ENCODE measurements at places on chromosomes 5 and 9. TPM values are rescaled to one million over a fixed set of nuclear protein-coding genes. Genes with fewer than 3 reads are reported as not detected.

DNA sequence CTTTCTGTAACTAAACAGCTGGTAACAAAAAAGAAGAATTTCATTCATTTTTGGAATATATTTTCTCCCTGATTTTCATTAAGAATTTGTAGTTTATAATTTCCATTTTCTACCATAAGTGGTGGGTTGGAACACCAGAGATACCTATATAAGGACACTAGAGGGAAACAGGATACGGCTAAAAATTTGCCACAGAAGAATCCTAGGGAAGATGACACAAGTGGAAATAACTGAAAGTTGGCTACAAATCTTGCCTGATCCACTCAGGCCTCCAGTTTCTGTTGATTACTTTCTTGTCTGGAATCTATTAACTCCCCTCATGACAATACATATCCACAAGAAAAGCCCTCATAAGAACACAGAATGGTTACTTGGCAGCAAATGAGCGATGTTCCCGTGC, 46.8 kb downstream of the FREM1 start:
- DNase-seq, result no peak

DNA sequence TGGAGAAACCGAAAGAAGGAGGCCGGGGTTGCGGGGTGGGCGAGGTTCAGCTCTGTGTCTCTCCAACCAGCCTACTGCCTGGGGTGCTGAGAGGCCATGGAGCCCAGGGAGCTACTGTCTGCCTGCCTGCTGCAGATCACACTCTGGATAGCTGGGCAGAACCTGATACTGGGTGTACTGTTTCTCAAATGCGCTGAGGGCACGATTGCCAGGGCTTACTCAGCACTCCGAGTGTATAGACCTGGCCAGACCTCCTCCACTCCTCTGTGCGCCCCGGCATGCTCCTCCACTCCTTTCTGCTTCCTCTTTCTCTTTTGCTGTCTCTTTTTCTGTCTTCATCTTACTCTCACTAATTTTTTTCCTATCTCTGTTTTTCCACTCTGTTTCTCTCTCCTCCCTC, 215.1 kb downstream of the PAPPA start:
- no peak for DNase-seq

DNA sequence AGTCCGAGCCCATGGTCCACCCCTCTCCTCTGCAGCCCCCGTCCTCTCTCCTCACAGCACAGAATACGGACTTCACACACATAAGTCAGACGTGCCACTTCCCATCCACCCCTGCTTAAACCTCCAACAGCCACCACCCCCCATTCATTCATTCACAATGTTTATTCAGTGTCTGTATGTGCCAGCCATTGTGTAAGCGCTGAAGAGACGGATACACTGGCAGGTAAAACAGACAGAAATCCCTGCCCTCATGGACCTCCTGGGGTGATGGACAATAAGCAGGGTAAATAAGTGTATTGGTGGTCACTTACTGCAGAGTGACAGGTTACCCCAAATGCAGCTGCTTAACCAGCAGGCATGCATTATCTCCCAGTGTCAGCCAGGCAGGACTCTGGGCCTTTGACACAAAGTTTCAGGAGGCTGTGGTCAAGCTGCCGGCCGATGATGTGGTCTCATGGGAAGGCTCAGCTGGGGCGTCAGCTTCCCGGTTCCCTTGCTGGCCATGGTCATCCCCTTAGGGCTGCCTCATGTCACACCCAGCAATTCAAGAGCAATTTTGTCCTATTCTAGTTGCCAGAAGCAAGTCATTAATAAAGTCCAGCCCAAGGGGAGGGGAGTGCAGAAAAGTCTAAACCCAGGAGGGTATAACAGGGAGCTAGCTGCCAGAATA, 1.8 kb upstream of the PAXX start:
- no peak for DNase-seq

DNA sequence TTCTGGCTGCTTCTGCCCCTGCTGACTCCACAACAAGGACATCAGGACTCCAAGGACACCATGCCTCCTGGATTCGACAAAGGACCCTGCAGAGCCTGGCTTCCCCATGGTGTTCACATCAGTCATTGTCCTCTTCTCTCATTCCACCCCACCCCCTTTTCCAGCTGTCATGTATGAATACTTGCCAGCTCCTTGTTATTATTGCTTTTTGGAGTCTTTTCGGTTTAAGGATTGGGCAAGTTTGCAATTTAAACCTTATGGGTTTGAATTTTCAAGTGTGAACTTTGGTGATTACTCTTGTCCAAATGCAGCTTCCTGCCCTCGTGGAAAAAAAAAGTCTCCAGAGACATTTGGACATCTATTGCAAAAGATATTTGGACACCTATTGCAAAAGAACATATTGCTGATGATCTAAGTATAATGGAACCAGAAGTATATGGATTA, 14.2 kb upstream of the LVRN start:
- no peak for DNase-seq

DNA sequence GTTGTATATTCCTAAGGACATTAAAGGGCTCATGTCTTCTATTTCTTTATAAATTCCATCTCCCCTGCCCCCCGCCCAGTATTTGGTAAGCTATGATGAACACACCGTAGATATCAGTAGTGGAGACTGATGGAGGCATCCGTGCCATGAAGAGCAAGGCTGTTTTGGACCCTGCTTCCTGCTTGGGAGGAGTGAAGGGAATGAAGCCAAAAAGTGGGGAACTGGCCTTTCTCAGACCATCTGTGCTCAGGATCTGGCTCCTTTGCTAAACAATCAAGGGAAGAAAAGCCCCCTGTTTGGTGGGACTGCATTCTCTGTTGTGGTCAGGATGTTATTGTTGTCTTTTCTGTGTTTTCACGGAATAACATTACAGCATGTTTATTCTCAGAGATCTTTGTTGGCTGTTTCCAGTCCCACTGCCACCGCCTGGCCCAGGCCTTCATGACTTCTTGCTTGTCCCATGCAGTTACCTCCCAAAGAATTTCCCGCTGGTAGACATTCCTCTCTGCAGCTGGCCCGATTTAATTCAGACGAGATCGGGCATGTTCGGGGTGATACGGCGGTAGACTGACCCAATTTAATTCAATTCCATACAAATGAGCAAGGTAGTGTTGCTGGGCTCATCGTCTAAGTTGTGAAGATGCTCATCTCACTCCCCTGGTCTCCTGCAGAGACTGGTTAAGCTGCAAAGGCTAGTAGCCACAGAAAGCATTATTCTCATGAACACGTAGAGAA, 31.4 kb upstream of the ANKH start:
- no peak for DNase-seq

DNA sequence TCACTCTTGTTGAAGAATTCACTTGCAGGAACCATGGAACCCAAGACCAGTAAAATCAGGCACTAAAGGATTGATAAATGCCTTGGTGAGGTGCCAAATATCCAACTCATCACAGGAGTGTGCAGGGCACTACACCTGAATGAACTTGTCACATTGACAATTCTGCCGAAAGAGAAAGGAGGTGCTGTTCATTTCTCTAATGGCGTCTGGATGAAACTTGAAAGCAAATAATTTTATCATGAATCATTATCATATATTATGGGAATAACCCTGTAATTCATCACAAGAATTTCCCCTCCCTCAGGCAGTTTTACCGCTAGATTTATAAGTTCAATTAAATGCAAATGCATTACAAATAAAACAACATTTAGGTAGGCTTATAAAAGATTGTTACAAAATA, 360.0 kb downstream of the GLIS3 start:
- DNase-seq, result no peak

GRCh38 chr5:68267066-68267465, 51.5 kb downstream of the PIK3R1 start:
- no peak for DNase-seq

- DNase-seq, result no peak
Observed at GRCh38 chr5:101346906-101347305, 443.8 kb upstream of the ST8SIA4 start.

- no peak for DNase-seq
Observed at GRCh38 chr5:91020065-91020800, 362.9 kb downstream of the ARRDC3 start.

DNA sequence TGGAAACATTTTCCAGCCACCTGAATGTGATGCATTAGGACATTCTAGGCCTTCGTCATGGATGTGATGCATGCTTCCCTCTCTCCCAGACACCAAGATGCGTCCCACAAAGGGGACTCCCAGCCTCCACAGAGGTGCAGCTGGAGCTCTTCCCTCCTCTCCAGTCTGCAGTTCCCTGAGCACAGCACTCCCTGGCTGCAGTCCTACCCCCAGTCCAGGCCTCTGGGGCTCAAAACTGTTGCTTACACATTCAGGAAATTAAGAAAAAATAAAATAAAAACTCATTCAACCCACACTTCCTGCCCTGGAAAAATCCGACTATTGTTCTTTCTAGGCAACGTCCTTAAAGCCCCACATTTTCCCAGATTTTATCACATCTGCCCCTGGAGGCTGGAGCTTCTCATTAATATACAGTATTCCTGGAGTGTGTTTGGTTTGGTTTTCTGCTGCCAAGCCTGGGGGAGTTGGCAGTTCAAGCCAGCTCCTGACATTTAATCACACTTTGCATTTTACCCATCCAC, 78.4 kb upstream of the ICE1 start:
- no peak for DNase-seq

The LCN10 gene
- polyA plus RNA-seq, result 1.2 TPM

The PDZD2 gene
- 18.3 TPM for polyA plus RNA-seq

All from right renal cortex interstitium (tissue), 3 donors.